ENCODE measurements at places on chromosomes 2 and 18.

DNA sequence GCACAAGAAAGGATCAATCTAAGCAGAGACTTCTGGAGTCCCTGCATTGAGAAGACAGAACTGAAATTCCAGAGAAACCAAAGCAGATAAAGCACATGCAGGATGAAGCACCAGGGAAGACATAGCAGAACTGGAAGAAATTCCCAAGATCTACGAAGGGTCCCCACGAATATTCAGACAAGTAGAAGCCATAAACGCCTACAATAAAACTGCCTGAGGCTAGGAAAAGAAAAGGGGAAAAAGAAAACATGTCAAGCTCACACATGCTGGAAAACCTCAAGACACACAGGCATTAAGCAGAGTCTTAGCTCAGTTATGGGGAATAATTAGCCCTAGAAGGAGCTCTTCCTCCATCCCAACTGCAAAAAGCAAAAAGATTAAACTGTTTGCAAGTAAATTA is 171.2 kb downstream of the NBAS start:
- DNase-seq: no peak

DNA sequence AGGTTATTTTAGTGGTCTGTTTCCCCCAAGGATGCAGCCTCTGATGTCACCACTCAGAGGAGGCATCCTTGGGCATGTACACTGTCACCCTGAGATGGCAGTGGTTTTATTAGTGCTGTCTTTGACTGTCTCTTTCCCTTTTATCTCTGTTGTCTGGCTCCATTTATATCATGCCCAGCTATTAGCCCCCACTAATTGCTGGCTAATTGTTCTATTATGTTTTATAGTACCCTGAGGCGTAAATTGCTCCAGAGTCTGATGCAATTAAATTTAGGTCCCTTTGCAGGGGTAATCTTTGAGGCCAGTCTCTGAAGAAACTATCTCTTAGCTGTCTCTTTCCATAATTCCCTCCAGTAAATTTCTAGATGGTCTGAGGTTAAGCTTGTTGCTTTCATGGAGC is 301.0 kb upstream of the KLHL29 start:
- no peak for DNase-seq

GRCh38 chr18:48030616-48031480 is 100.4 kb upstream of the SMAD2 start:
- no peak for DNase-seq

GRCh38 chr2:22719396-22719795 is 665.6 kb upstream of the KLHL29 start:
- no peak for DNase-seq

DNA sequence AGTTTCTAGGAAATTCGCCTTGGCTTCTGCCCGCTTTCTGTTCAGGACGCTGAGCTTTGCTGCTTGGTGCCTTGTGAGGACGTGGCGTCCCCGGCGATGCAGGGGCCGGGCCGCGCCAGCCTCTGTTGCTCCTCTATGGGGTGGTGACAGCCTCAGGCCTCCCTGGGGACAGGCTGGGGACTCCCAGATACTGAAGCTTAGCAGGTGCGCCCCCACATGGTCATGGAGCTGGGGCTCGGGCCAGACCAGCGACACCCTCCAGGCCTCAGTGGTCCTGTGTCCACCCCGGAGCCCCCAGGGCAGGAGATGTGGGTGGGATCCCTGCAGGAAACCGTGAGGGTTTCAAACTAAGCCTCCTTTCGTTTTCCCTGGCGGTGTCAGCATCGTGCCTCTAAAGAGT is 29.2 kb downstream of the KCNG2 start:
- DNase-seq: no peak

DNA sequence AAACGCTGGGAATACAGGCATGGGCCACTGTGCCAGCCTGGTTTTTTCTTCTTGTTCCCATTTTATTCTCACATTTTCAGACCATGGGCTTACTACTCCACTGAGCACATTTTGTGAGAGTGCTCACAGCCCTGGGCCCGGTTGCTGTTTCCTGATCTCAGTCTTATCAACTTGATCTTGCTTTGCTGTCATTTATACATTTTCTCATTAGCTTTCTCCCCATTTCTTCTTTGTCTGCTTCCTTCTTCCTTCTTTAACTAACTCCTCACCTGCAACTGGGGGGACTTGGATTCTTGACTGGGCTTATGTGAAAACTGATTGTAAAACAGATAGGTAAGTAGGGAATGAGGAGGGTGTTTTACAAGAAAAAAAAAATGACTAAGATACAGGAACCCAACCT is 117.3 kb downstream of the PLB1 start:
- no peak for DNase-seq

- DNase-seq: no peak
Measured at GRCh38 chr18:79916128-79916494, 35.3 kb downstream of the SLC66A2 start.

GRCh38 chr2:207676827-207677354 is 34.5 kb upstream of the CCNYL1 start:
- no peak for DNase-seq

- DNase-seq: no peak
Measured at GRCh38 chr2:11370377-11371091, 26.1 kb upstream of the ROCK2 start.

GRCh38 chr2:5145801-5146200 is 546.4 kb upstream of the SOX11 start:
- no peak for DNase-seq

DNA sequence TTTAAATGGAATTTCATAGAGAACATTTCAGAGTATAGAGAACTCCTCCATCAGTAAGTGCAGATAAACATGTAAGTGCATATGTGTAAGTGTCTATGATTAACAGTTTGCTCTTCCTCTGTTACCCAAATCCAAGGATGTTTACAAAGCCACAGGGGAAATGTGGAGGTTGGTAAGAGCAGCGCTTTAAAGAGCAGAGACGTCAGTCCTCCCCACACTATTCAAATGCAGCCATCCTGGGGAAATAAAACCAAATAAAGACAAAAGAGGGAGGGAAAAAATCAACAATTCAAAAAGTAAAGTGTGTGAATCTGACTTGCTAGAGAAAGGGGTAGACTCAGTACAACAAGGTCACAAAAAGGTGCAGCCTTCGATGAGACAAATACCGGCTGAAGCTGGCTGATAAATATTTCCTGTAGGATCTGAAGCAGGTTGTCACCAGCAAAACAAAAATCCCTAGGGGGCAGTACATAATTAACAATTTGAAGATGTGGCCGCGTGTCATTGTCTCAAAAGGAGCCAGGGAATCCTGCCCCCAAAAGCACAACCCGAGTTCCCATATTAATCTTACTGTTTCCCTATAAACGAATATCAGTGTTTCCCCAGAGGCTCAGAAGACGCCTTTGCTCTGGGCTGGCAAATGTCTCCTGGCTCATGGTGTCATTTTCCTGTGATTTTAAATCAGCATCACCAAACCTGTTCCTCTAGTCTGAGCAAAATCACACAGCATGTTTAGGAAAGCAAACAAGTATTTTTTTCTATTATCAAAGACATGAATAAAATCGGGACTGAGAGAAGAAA is 216.5 kb downstream of the CDCA7 start:
- no peak for DNase-seq

DNA sequence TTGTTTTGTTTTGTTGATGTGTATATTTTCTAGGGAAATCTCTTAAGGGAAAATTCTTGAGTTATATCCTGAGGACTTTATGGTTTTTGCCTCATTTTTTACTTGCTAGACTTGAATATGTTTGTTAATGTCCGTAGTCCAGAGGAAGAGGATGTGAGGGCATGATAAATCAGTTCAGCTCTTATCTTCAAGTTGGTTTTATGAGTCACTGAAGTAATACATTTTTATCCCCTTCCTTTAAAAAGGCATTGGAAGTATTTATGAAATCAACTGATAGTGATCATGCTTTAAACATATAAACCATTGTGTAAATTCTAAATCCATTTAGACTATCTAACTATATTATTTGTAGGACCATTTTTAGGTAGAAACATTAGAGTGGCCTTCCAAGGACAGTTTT is 43.9 kb upstream of the CYBRD1 start:
- no peak for DNase-seq

GRCh38 chr2:212961255-212961654 is 190.2 kb downstream of the IKZF2 start:
- no peak for DNase-seq

DNA sequence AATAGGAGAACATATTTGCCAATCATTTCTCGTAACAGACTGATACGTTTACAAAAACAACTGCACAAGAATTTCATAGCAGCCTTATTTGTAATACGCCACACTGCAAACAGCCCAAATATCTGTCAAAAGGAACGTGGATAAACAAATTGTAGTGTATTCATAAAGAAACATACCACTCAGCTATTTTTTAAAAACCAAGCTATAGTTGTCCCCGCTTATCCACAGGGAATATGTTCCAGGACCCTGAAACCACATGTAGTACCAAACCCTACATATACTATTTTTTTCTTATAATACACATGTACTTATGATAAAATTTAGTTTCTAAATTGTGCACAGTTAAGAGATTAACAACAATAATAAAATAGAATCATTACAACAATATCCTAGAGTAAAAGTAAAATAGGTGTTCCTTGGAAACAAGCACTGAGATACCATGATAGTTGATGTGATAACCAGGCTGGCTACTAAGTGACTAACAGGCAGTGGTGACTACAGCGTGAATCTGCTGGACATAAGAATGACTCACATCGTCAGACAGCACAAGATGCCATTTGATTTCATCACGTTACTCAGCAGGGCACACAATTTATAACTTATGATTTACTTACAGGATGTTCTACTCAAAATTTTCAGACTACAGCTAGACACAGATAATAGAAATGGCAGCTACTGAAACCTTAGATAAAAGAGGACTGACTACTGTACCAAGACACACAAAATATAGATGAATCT is 367.4 kb downstream of the NCKAP5 start:
- no peak for DNase-seq

GRCh38 chr2:106749823-106750222 is 136.1 kb downstream of the ST6GAL2 start:
- no peak for DNase-seq

DNA sequence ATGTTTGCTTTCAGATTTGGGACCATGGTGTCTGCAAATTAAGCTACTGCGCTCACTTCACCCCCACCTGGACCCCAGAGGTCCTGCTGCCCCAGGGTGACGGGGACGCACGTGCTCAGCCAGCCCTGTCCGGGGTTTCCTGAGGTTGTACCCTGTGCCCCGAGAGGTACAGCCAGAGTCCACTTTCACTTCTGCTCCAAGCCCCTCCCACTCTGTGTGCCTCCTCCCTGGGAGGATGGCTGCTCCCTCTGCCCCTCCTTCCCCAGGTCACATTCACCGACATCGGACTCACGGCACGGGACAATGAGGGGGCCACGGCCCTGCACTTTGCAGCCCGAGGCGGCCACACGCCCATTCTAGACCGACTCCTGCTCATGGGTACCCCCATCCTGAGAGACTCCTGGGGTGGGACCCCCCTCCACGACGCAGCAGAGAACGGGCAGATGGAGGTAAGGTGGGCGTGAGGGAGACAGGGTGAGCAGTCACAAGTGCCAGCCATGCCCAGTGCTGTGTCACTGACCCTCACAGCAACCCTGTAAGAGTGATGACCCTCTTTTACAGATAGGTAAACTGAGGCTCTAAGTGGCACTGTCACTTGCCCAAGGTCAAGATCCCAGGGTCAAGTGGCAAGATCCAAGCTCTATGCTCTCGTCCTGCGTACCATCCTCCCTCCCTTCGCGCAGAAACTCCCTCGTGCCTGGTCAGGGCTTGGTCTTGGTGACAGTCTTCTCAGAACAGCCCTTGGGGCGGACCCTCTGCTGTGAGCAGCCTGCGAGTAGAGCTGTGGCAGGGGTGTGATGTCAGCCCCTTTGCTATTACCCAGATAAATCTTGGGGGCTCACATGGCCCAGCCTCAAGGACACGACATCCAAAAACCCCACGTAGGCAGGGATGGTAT is 7.6 kb downstream of the ESPNL start:
- DNase-seq: no peak

- no peak for DNase-seq
Measured at GRCh38 chr2:235382179-235382578, 111.7 kb upstream of the AGAP1 start.

- DNase-seq: no peak
Measured at GRCh38 chr2:72713857-72714256, 112.0 kb downstream of the EXOC6B start.

DNA sequence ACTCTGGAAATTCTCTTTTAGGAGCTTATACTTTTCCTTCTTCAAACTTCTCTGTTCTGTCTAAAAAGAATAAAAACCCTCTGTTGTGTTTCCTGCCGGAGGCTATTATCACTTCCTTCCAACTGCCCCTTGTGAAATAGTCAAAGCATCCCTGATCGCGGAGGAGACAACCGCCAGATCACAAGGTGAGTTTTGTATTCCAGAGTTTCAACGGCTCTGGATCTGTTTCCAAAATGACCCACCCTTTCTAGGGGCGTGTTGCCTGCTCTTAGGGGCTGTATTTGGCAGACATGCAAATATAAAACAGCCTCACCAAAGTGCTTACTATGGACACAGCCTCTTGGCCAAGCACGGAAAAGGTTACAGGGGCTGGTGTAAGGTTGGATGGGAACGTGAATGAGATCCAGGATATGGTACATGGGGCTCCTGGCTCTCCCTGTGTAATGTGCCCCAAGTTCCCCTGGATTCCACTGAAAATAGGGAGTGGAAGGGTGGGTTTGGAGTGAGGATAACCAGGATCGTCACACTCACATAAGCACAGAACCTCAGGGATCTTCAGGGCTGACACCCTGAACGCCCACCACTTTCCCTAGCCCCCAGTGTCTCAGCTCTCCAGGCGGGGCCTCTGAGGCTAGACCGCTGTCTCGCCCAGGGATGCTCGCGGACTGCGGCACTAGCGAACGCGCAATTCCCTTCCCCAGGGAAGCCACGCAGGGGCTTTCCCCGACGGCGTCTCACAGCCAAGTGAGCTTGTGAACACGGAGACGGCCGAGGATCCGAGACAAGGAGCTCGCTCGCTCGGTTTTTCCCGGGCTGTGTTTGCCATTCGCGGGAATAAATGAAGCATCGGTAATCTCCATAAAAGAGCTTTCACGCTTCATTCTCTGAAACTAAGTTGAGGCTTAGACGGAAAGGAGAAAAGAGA is 14.4 kb downstream of the EN1 start:
- DNase-seq: no peak

DNA sequence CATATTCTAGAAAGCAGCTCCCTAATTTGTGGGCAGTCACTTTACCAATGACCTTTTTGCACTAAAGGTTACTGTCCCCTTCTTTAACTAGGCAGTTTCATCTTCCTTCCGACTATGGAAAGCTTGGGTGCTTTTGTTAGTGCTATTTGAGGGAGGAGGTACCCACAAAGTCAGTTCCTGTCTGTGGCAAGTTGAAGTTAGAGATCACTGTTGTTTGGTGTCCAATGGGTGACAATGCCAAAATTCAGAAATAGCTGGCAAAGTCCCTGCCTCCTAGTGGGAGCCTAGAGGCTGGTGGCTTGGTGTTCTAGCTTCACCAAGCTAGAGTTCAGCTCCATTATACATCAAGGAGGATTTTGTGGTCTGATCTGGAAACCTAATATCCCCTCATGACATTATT is 87.1 kb upstream of the PNPT1 start:
- no peak for DNase-seq

GRCh38 chr2:185625604-185626003 is 113.0 kb upstream of the FSIP2 start:
- no peak for DNase-seq
